ENCODE measurements at places on chromosomes 2 and 18.

GRCh38 chr2:231188506-231189170 lies 9.8 kb upstream of the ARMC9 start:
- DNase-seq: no peak

DNA sequence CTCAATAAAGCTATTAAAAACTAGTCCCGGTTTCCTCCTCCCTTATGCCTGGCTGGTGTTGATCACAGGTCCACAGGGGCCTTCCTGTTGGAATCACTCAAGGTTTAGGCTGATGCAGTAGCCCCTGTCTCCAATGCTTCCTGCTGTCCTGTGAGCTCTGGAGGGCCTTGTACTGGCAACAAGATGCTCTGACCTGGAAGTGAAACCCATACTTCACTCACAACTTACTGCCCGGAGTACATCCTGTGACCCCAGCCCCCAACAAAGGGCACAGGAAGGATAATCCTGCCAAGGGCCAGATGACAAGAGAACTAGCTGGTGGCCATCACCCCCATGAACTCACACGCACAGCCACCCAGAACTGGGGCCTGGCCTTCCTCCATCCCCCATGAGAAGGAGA lies 50.3 kb downstream of the ZBTB7C start:
- DNase-seq: no peak

DNA sequence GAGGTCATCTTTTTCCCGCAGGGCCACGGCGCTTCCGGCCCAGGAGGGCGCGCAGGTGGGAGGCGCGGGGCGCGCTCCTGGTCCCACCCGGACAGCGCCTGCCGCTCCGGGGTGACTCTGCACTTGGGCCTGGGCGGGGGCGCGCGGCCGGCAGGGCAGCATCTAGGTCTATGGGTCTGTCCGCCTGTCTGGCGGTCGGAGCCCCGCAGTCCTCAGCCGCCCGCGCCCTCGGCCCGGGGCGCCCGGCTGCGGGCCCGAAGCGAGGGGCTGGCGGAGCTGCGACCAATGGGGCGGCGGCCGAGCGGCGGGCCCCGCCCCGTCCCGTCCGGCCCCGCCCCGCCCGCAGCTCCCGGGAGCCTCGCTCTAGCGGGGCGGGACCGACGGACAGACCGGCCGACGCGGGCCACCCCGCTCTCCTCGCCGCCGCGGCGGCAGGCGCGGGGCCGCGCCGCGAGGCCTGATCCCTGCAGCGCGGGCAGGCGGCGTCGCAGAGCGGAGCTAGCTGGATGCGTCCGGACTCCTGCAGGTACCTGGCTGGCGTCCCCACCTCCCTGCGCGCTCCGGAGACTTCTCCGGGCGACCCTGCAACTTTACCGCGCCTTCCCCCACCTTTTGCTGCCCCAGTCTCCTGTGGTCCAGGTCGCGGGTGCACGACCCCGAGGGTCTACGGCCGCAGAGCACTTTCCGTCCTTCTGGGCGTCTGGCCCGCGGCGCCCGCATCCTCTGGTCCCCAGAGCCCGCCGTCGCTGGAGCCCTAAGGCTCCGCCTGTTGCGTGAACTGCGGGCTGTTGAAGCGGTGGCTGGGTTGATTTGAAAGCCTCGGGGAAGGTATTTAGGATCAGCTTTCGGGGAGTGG lies at the start of gene KCNS3:
KCNS3 (plus strand) TSS at position 387 of the 856 bp plus-strand sequence. CDS start 52,342 bp downstream, outside the sequence.
- no peak for DNase-seq

GRCh38 chr2:152448606-152449005 lies 113.6 kb downstream of the FMNL2 start:
- DNase-seq: no peak

DNA sequence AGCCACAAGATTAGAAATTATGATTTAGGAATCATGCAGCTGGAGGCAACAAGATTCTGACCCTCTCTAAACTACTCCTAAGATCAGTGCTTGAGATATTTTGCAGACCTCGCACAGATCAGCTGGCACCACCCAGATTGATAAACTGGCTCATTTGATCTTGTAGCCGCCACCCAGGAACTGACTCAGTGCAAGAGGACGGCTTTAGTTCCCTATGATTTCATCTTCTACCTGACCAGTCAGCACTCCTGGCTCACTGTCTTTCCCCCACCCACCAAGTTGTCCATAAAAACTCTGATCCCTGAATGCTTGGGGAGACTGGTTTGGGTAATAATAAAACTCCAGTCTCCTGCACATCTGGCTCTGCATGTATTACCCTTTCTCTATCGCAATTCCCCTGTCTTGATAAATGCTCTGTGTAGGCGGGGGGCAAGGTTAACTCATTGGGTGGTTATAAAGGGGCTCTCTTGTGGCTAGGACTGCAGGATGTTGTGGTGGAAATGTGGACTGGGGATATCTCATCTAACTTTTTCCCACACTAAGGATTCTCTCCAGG lies 96.1 kb downstream of the ARL6IP6 start:
- no peak for DNase-seq

DNA sequence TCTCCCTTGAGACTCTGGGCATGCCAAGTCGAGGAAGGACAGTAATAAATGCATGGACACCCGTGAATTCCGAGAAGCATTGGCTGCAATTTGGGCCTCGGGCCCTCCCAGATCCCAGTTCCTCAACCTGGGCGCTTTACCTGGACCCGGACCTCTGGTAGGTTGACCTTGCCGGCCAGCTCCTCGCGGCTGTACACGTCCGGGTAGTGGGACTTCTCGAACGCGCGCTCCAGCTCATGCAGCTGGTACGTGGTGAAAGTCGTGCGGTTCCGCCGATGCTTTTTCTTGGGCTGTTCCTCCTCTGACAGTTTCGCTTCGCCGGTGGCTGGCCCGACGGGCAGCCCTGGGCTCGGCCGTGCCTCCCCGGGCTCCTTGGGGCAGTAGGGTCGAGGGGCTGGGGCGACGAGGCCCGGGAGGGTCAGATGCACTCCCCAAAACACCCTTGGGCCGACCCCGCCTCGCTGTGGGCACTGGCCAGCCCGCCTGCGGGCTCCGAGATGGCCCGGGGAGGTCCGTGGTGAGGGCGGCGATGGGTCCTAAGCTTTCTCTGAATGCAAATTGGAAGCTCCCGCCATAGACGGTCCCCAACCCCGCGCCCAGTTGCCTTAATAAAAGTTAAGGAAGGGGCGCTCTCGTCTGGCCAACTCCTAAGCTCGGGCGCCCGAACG lies 899 bp downstream of the RAX start:
- no peak for DNase-seq

GRCh38 chr2:8103085-8103708 lies 578.7 kb upstream of the ID2 start:
- no peak for DNase-seq

DNA sequence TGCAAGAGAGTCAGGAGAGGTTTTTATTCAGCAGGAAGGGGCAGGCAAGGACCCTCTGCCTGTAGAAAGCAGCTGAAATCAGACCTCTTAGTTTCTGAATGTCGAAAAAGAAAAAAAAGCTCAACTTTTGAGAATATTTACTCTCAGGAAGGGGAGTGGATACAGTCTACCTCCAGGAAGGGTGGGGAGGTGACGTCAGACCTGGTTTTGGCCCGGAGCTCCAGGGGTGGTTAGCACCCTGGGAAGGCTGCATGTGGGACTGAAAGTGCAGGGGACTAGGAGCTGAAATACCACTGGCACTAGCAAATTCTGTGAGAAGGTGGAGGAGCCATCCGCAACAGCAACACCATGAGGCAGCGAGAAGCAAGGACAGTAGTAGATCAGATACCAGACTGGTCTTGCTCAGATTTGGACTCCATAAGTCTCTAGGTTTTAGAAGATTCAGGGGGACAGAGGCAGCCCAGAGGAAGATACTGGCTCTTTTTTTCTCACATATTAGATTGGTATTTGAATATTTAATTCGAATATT lies 19.8 kb downstream of the MC2R start:
- DNase-seq: no peak

GRCh38 chr2:43464590-43464989 lies 131.2 kb downstream of the THADA start:
- DNase-seq: no peak

DNA sequence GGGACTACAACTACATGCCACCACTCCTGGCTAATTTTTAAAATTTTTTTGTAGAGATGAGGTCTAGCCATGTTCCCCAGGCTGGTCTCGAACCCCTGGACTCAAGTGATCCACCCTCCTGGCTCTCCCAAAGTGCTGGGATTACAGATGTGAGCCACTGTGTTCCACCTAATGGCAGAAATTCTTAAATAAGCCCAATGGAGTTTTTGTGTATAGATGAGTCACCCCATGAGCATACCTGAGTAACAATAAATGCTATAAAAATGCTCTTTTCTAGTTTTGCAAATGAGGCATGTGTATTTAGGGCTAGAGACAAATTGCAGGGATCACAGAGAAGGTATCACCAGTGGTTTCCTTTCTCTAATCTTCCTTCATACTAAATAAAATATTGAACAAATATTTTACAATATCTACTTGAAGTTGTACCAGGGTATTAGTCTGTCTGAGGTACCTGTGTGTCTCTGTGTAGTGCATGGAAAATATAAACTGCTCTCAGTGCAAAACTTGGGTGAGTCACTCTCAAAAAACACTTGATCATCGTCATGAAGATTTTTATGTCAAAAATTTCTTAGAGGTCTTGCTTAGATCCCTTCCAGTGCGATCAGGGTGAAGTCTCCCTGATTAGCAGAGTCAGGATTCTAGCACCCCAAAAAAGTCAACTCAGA lies 337.1 kb upstream of the MMADHC start:
- DNase-seq: no peak

All from activated effector memory CD4-positive, alpha-beta T cell treated with Interleukin-2 at 50 U/mL for 16 hours (primary cell).